ENCODE measurements at places on chromosomes 1 and 21.
A peak's percentile ranks its signal among the peaks of the same experiment; 100 is the strongest.

- no peak for DNase-seq
These were observed 448.1 kb upstream of the B3GALT2 start for GRCh38 chr1:193634470-193634869.

GRCh38 chr1:160362168-160362957 is 4.5 kb upstream of the NHLH1 start:
- DNase-seq = no peak

DNA sequence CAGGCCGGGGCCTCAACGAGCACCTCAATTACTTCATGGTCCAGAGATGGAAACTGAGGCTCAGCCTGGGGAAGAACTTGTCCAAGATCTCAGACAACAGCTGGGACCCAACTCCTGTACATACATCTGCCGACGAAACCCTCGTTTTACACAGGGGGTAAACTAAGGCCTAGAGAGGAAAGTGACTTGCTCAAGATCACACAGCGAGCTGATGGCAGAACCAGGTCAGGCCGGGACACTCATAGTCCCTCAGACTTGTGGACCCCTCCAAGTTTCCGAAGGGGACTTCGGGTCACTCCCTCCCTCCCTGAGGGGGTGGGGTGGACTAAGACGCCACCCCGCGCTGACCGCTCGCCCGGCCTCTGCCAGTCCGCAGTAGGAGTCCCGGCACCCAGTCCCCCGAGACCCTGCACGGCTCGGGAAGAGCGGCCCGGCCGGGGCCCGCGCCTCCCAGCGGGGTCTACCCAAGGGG is 430 bp downstream of the WASF2 start:
- no peak for DNase-seq

DNA sequence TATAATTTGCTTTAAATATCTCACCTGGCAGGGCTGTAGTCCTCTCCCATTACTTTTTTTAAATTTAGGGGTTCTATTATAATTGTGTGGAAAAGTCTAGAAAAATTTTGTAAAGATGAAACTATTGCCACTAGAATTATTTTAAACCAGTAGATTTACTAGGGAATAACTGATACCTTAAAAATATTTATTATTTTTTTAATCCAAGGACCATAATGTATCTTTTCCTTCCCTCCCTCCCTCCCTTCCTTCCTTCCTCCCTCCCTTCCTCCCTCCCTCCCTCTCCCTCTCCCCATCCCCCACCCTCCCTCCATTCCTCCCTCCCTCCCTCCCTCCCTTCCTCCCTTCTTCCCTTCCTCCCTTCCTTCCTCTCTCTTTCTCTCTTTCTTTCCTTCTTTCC is 90.5 kb downstream of the DNM3 start:
- DNase-seq = no peak

GRCh38 chr1:228647523-228648444 is 87.5 kb upstream of the RHOU start:
- DNase-seq = peak; percentile 53

DNA sequence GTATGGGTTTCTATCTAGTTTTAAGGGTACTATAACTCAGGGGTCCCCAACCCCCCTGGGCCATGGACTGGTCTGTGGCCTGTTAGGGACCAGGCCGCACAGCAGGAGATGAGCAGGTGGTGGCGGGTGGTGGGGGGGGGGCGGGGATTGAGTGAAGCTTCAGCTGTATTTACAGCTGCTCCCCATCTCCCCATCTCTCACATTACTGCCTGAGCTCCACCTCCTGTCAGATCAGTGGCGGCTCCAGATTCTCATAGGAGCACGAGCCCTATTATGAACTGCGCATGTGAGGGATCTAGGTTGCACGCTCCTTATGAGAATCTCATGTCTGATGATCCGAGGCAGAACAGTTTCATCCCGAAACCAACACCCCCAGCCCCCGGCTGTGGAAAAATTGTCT is 95.1 kb upstream of the SLC45A1 start:
- no peak for DNase-seq

DNA sequence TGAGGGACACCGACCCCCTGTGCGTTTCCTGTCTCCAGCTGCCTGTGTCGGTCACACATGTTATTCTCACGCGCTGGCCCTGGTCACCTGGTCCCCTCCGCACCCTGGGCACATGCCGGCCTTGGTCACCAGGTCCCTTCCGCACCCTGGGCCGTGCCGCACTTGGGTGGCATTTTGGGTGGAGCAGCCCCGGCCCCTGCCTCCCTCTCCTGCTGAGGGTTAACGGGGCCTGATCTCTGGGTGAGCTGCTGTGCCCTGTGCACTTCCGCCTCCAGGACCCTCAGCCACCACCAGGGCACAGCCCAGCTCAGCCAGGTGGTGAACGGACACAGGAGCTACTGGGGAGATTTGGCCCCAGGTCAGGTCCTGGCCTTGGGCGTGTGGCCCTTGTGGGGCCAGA is 26.6 kb downstream of the RRP1 start:
- no peak for DNase-seq

DNA sequence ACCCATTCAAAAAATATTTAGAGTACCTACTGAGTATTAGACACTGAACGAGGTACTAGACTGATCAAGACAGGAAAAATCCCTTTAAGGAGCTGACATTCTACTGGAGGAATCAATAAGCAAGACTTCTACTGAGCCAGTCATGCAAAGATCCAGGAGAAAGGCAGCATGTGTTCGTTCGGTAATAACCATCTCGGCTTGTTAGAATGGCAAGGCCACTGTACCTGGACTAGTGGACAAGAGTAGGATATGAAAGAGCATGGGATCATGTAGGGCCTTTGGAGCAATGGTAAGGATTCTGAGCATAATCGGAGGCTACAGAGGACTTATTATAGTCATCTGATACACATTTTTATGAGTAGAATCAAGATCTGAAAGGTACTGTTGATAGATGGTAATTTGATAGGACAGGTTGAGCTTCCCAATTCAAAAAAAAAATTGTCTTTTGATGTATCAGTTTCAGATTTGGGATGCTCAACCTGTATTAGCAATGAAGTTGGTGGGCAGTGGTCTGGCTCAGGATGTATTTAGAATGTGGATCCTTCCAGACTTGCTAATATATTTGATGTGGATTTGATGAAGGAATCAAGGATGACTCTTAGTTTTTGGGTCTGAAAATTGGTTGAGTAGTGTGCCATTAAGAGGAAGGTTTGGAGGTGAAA is 2.3 kb downstream of the COX20 start:
- no peak for DNase-seq

GRCh38 chr1:3483801-3484444 is 29.5 kb downstream of the ARHGEF16 start:
- peak; percentile 52 for DNase-seq

GRCh38 chr1:66552287-66552686 is 18.3 kb downstream of the SGIP1 start:
- DNase-seq = no peak

DNA sequence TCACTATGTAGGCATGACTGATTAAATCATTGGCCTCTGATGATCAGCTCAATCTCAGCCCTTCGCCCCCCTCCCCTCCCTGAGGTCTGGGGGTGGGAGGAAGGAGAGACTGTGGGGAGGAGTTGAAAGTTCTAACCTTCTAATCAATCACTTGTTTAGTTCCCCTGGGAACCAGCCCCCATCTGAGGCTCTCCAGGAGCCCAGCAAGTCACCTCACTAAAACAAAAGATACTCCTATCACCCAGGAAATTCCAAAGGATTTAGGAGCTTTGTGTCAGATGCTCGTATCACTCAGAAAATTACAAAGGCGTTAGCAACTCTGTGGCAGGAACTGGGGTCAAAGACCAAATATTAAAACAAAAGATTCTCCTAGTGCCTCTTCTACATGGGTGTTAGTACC is 21.6 kb downstream of the SYF2 start:
- no peak for DNase-seq

DNA sequence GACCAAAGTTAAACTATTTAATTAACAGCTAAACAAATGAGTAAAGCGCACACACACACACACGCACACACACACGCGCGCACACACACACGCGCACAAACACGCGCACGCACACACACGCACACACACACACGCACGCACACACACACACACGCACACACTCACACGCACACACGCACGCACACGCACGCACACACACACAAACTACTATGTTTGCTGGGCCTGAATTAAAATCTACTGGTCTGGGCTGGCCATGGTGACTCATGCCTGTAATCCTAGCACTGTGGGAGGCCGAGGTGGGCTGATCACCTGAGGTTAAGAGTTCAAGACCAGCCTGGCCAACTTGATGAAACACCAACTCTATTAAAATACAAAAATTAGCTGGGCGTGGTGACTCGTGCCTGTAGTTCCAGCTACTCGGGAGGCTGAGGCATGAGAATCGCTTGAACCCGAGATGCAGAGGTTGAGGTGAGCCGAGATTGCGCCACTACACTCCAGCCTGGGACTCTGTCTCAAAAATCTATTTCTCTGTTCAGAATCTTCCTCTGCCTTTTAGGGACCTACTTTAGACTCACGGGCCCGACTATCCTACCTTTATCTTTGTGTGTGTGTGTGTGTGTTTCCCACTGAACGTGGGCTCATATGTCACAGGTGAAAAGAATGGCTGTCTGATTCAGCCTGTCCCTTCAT is 37.5 kb upstream of the DNAJC11 start:
- DNase-seq = no peak

GRCh38 chr21:25422610-25423608 is 184.4 kb downstream of the MRPL39 start:
- DNase-seq = no peak

DNA sequence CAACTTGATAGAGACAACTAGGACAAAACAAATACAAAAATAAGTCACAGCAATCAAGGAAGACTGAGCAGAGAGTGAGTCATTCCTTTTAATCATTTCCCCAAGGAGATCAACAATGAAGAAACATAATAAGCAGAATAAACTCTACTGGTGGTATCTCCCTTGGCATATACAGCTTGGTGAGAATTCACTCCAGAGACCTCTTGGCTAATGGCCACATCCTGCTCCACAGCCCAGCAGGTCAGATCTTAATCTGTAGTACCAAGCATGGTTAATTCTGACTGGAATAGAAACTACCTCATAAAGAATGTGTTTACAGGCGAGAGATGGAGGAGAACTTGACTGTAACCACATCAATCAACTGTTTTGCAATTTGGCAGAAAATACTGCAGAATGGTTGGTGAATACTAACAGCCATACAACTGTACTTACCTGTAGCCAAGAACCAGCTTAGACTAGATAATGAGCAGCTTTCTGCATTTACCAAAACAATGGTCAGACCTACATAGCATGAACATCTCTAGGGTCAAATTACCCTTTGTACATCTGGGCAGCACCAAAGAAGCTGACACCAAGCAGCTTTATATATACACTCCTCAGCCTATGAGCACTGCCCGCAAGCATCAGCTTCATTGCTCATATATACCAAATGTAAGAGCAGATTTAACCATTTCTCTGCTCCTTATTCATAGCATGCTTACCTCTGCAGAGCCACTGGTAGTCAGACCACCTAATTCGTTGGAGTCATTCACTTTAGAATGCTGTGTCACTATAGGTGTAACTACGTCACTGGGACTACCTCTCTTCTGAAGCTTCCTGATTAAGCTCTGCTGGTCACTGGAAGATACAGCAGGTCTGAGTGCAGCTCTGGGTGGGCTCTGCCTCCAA is 51.0 kb downstream of the KIAA0319L start:
- peak; percentile 87 for DNase-seq

DNA sequence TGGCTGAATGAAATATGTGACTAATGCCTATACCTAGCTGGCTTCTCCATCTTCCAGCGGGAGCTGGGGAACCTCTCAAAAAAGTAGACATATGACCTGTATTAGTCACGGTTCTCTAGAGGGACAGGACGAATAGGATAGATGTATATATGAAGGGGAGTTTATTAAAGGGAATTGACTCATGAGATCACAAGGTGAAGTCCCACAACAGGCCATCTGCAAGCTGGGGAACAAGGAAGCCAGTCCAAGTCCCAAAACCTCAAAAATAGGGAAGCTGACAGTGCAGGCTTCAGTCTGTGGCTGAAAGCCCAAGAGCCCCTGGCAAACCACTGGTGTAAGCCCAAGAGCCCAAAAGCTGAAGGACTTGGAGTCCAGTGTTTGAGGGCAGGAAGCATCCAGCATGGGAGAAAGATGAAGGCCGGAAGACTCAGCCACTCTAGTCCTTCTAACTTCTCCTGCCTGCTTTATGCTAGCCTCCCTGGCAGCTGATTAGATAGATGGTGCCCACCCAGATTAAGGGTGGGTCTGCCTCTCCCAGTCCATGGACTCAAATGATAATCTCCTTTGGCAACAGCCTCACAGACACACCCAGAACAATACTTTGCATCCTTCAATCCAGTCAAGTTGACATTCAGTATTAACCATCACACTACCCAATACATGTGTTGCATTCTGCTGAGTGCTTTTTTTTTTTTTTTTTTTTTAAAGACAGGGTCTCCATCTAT is 19.6 kb downstream of the OLIG1 start:
- DNase-seq = no peak

- DNase-seq = no peak
These were observed 516.6 kb downstream of the SMYD3 start for GRCh38 chr1:245990315-245991022.

DNA sequence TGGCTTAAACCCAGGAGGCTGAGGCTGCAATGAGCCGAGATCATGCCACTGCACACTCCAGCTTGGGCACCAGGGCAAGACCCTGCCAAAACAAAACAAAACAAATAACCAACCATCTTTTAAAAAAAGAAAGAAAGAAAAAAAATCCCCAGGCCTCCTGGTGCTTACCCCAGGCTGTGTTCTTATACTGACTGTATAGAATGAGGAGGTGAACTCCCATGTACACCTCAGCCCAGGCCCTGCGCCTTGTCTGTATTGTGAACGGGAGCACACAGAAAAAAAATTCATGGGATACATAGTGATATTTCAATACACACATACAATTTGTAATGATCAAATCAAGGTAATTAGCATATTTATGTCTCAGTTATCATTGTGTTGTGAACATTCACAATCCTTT is 14.1 kb downstream of the RPL5 start:
- no peak for DNase-seq

GRCh38 chr1:163697137-163697536 is 375.4 kb downstream of the NUF2 start:
- DNase-seq = no peak

DNA sequence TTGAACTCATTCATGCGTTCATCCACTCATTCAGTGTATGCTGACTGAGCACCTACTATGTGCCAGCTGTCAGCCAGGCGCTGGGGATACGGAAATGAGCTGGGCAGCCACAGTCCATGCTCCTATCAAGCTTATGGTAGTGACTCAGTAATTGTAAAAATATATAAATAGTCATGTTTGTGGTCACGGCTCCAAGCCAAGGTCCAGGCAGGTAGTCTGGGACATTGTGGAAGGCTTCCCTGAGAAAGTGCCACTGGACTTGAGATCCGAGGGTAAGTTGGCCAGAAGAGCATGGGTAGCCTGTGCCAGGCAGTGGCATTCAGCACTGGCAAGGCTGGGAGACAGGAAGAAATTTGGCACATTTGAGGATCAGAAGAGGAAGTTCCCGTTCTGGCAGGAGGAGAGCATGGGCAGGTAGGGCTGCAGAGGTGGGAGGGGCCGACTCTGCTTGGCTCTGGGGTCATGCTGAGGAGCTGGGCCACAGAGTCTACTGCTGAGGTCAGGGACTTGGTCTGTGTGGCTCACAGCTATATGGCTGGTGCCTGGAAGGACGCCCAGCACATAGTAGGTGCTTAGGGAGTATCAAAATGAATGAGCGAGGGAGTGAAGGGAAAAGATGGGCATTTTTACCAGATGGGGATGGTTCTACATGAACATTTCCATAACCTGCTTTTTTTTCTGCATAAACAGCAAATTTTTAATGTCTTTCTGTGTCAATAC is 6.9 kb downstream of the PTPRF start:
- no peak for DNase-seq

GRCh38 chr1:72184099-72184701 is 98.1 kb downstream of the NEGR1 start:
- no peak for DNase-seq

Data from activated CD8-positive, alpha-beta memory T cell treated with anti-CD3 and anti-CD28 coated beads, Interleukin-2, amount 10 ng/mL, durations not matched to agents 7 days and 5 days (primary cell).